ENCODE measurements at places on chromosomes 3 and 15. TPM values are rescaled to one million over a fixed set of nuclear protein-coding genes. Genes with fewer than 3 reads are reported as not detected.

The IL16 gene
- total RNA-seq: 73.4 TPM

The PAQR9 gene
- total RNA-seq: not detected

The CCDC54 gene
- total RNA-seq: not detected

The SEMA6D gene
- not detected for total RNA-seq

The ALG1L2 gene
- total RNA-seq: not detected

DNA sequence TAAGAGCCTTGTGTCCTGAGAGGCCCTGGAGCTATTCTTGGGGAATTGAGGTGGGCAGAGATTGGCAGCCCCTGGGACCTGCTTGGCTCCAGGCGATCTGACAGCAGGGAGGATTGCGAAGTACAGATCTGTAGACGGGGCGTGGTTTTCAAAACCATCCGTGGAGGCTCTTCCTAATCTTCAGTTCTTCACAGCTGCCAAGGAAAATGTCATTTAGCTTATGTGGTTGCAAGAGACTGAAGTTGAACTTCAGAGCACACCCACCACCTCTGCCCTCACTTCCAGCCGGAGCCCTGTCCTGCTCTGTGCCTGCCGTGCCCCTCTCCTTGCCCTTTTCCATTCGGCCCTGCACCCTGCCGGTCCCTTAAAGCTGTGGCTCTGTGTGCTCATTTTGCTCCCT is 12.9 kb downstream of the NISCH start:
- H3K36me3 ChIP-seq: peaks cover 28% of the 10 kb centered on the region
- H3K27me3 ChIP-seq: no peaks in the 10 kb centered on the region
- DNase-seq: no peak
- H3K4me1 ChIP-seq: no peaks in the 10 kb centered on the region
- no peak overlapping the region for H3K4me3 ChIP-seq
- no peak overlapping the region for H3K27ac ChIP-seq

DNA sequence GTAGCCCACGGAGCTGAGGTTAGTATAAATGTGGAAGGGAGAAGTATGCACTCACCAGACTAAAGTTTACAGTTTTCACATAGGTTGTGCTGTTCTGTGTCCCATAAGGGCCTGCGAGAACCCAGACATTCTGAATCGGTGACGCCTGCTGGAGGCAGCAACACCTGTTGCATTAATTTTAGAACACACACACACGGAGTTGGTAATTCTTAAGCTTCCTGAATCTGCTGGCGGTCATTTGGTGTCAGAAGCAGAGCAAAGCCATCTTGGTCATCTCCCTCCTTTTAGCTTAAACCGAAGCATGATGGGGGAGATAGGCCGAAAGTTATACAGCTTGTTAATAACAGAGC is 41.1 kb upstream of the AP3B2 start:
- H3K36me3 ChIP-seq: peaks cover 12% of the 10 kb centered on the region
- H3K4me3 ChIP-seq: peak overlapping the region; percentile 69
- no peak for DNase-seq

DNA sequence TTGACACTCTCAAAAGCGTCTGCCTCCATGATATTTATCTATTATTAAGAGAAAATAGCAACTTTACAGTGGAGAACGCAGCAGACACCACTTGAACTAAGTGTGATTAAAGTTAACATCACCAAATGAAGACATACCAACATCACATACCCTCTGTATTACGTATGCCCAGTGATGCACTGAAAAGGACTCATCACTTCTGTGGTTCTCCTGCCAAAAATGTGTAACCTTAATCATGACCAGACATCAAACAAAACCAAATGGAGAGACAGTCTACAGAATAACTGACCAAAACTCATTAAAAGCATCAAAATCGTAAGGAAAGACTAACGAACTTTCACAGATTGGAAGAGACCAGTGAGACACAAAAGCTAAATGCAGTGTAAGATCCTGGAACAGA is 103.2 kb downstream of the PPP2R3A start:
- no peaks in the 10 kb centered on the region for H3K4me1 ChIP-seq
- H3K27ac ChIP-seq: no peak overlapping the region
- H3K36me3 ChIP-seq: no peaks in the 10 kb centered on the region
- H3K27me3 ChIP-seq: no peaks in the 10 kb centered on the region

- H3K4me3 ChIP-seq: no peak overlapping the region
- no peaks in the 10 kb centered on the region for H3K27me3 ChIP-seq
- no peak for DNase-seq
- H3K36me3 ChIP-seq: no peaks in the 10 kb centered on the region
- peaks cover 60% of the 10 kb centered on the region for H3K4me1 ChIP-seq
Measured at GRCh38 chr3:195555110-195555509, 12.0 kb upstream of the PPP1R2 start.

GRCh38 chr3:160649596-160649995 is 27.4 kb upstream of the ARL14 start:
- H3K4me1 ChIP-seq: no peaks in the 10 kb centered on the region
- no peaks in the 10 kb centered on the region for H3K27me3 ChIP-seq
- no peaks in the 10 kb centered on the region for H3K36me3 ChIP-seq
- H3K27ac ChIP-seq: no peak overlapping the region
- H3K4me3 ChIP-seq: no peak overlapping the region

- no peaks in the 10 kb centered on the region for H3K4me1 ChIP-seq
- H3K36me3 ChIP-seq: no peaks in the 10 kb centered on the region
- no peak for DNase-seq
- no peak overlapping the region for H3K4me3 ChIP-seq
- no peak overlapping the region for H3K27ac ChIP-seq
Measured at GRCh38 chr3:39021465-39022285, 30.1 kb downstream of the SCN11A start.

DNA sequence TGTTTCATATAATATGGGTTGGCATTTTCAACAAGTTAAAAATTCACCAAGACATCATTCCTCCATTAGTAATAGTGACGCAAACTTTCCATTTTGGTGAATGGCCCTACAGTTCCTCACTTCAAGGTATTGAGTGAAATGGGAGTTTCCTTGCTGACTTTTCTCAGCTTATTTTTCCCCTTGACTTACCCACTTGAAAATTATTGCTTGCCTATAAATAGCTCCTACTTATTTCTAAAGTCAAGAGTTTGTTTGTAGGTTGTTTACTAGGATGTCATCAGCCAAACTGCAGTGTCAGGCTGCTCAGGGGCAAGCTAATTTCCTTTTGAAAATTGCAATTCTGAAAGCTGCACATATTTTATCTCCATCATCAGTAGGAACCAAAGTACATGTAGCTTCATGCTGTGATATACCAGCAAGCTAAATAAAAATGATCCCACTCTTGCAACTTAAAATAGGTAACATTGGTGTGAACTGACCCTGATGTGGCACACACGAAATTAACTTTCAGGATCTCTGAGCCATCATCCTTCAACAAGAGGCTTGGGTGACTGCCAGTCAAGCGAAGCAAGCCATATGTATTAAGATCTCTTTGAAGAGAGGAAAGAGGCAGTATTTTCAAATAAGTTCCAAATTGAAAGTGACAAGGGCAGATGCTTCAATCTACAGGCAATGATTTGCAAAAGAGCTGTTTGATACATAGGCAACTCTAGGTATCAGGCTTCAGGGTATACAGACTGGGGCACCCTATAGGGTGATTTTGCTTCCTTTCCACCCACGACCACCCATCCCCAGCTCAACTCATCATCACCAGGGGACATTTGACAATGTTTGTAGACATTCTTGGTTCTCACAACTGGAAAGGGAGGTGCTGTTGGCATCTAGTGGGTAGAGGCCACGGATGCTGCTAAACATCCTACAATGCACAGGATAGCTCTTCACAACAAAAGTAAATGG is 66.8 kb upstream of the RASGRP1 start:
- no peaks in the 10 kb centered on the region for H3K36me3 ChIP-seq
- H3K27me3 ChIP-seq: no peaks in the 10 kb centered on the region
- DNase-seq: no peak

DNA sequence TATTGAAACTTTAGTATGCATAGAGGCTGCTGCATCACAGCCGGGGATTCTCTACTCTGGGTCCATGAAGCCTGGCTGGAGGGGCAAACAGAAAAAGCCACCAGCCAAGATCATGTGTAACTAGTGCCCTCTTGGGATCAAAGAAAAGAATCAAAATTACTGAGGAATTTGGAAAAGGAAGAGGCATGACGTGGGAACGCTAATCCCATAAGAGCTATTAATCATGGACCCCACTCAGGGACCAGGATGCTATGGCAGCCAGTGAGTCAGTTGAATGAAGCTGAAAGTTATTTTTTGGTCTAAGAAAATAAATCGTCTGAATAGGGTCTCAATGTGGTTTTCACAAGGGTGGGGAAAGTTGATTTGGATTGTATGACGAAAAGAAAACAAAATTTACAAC is 1165.1 kb downstream of the ROBO2 start:
- no peak overlapping the region for H3K4me3 ChIP-seq
- H3K27ac ChIP-seq: no peak overlapping the region
- no peaks in the 10 kb centered on the region for H3K36me3 ChIP-seq
- no peak for DNase-seq

- H3K27ac ChIP-seq: no peak overlapping the region
- DNase-seq: no peak
- no peaks in the 10 kb centered on the region for H3K27me3 ChIP-seq
- H3K4me3 ChIP-seq: no peak overlapping the region
- H3K36me3 ChIP-seq: no peaks in the 10 kb centered on the region
Measured at GRCh38 chr15:29756358-29757267, 65.7 kb downstream of the TJP1 start.

- no peak within 1 kb of the TSS for H3K27ac ChIP-seq
- H3K27me3 ChIP-seq: no peaks in the 10 kb centered on the region
- no peak for DNase-seq
- no peak within 1 kb of the TSS for H3K4me3 ChIP-seq
Measured at GRCh38 chr15:84883916-84884781, at the start of gene SLC28A1. Gene SLC28A1, plus strand, starts transcription at chr15:84884662. Its CDS starts 3,099 bp downstream, at chr15:84887761.

DNA sequence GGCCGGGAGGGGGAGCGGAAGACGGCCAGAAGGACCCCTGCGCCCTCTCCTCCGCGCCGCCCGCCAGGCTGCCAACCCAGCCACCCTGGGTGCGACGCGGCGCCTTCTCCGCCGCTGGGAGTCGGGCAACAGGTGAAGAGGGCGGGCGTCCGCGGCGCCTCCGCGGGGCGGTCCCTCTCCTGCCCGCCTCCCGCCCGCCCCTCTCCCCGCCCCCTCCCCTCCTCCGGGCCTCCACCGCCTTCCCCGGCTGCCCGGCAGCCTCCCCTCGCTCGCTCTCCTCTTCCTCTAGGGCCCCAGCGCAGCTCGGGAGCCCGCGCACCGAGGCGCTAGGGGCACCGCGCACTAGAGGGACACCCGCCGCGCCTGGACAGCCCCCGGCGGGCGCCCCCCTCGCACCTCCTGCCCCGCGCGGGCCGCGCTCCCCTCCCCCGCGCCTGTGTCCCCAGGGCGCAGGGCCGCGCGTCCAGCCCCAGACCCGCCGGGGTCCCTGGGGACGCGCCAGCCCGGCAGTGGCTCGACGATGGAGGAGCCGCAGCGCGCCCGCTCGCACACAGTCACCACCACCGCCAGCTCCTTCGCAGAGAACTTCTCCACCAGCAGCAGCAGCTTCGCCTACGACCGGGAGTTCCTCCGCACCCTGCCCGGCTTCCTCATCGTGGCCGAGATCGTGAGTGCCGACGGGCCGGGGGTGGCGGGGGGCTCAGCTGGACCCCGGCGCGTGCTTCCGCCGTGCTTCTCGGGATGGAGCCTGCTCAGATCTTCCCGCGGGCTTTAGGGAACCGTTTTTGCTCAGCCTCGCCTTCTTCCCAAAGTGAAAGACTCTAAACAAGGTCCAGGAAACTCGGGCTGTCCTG is at the start of gene CMTM8:
TSS of gene CMTM8 (plus strand) at position 228 of the 854 bp plus-strand sequence. CDS start at position 521, 293 bp downstream.
- peak; percentile 42 for DNase-seq
- H3K4me1 ChIP-seq: peaks cover 15% of the 10 kb centered on the region
- H3K27me3 ChIP-seq: no peaks in the 10 kb centered on the region
- no peaks in the 10 kb centered on the region for H3K36me3 ChIP-seq
- H3K27ac ChIP-seq: no peak within 1 kb of the TSS

DNA sequence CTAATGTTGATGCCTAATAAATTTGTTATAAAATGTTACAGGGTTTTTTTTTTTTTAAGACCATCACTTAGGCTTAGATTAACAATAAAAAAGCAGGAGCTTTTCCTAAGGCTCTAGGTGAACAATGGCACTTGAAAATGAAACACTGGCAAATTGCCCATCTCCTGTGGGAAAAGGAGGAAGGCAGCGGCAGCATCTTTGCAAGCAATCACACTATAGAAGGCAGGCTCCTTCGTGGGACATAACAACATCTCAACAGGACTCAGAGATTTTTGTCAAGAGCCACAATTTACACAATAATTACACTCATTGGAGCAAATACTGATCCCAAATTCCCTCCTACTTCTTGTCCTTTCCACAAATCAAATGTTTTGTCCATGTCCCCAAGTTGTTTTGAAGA is 646.7 kb downstream of the ROBO2 start:
- no peaks in the 10 kb centered on the region for H3K27me3 ChIP-seq
- H3K27ac ChIP-seq: no peak overlapping the region
- no peaks in the 10 kb centered on the region for H3K36me3 ChIP-seq
- no peaks in the 10 kb centered on the region for H3K4me1 ChIP-seq

DNA sequence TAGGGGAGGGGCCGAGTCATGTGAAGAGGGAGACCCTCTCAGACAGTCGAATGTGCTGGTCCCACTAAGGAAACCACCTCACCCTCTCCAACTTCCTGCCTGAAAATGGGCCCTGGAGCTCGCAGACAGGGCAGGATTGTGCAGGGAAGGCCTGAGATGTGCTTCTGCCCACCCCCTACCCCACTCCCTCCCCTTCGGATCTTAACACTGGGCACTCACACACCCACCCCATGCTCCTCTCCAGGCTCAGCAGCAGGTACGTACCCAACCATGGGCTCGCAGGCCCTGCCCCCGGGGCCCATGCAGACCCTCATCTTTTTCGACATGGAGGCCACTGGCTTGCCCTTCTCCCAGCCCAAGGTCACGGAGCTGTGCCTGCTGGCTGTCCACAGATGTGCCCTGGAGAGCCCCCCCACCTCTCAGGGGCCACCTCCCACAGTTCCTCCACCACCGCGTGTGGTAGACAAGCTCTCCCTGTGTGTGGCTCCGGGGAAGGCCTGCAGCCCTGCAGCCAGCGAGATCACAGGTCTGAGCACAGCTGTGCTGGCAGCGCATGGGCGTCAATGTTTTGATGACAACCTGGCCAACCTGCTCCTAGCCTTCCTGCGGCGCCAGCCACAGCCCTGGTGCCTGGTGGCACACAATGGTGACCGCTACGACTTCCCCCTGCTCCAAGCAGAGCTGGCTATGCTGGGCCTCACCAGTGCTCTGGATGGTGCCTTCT is 20.0 kb downstream of the ATRIP start:
- H3K27me3 ChIP-seq: no peaks in the 10 kb centered on the region
- DNase-seq: peak; percentile 18
- H3K27ac ChIP-seq: peak overlapping the region; percentile 89
- peaks cover 28% of the 10 kb centered on the region for H3K36me3 ChIP-seq
